Activated gamma-delta T cell treated with Interleukin-2 at 50 U/mL for 16 hours (primary cell): ENCODE measurements at places on chromosomes 3 and 15.

GRCh38 chr3:4756057-4756775 lies 223.0 kb upstream of the BHLHE40 start:
- no peak for DNase-seq

- no peak for DNase-seq
Measured at GRCh38 chr3:59660376-59660775, 610.6 kb upstream of the CFAP20DC start.

DNA sequence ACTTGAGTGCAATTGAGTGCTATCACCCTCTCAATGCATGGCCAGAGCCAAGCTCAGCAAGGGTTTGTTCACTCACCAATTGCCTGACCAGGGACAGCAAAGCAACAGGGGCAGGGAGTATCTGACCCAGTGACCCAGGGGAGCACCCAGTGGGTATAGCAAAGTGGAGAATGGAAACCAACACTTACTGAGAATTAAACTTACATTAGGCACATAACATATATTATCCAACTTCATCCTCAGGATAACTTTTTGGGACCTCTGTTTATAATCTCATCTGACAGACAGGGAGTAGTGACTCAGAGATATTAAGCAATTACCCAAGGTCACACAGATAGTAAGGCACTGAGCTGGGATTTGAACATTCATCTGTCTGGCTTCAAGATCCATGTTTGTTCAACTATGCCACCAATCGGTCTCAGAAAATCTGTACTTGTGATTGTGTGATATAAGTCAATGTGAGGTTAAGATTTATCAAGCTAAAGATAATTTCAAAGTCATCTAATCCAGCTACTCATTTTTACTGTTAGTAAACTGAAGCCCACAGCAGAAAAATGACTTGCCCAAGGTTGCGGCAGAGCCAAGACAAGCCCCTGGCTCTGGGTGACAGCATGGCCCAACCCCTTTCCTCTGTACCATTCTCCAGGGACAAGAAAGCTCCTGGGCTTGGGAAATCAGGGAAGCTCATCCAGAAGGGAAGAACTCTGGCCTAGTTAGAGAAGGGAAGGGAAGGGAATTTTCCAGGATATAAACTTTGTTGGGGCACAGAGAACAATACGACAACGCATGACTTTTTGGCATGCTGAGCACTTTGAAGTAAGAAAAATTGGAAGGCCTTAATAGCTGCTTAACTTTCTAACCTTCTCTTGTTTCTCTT lies 138.0 kb upstream of the SMAD3 start:
- no peak for DNase-seq

GRCh38 chr3:59998058-59998457 lies 948.2 kb upstream of the CFAP20DC start:
- DNase-seq, result no peak

- no peak for DNase-seq
Measured at GRCh38 chr3:127731546-127732289, 59.0 kb downstream of the ABTB1 start.

DNA sequence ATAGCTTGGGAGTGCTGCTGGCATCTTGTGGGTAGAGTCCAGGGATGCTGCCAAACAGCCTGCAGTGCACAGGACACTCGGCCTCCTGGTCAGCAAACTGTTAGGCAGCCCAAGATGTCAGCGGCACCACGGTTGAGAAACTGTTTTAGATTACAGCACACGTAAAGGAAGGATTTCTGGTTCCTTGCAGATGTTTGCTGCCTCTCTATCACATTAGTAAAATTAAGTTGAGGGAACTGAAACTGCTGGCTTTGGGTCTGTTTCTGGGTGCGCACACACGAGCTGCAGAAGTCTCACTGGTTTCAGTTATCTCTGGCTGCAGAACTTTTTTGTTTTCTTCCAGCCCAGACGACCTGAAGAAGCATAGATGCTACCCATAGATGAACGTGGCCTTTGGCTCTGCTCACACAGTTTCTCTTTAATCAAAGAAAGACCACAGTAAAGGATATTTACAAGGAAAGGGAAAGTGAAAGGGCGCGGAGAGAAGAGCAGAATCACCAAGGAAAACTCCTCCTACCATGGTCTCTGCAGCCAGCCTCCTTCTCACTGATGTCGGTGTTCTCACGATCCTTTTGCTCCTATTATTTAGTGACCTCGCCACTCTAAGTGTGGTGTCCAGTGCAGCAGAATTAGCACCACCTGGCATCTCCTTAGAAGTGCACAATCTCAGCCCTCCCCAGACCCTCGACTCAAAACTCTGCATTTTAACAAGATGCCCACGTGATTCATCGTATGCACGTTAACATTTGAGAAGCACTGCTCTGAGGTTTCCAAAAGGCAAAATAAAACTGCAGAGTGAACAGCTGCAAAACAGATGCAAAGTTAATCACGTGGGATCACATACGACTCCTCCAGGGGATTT lies 50.6 kb upstream of the AKAP13 start:
- no peak for DNase-seq

DNA sequence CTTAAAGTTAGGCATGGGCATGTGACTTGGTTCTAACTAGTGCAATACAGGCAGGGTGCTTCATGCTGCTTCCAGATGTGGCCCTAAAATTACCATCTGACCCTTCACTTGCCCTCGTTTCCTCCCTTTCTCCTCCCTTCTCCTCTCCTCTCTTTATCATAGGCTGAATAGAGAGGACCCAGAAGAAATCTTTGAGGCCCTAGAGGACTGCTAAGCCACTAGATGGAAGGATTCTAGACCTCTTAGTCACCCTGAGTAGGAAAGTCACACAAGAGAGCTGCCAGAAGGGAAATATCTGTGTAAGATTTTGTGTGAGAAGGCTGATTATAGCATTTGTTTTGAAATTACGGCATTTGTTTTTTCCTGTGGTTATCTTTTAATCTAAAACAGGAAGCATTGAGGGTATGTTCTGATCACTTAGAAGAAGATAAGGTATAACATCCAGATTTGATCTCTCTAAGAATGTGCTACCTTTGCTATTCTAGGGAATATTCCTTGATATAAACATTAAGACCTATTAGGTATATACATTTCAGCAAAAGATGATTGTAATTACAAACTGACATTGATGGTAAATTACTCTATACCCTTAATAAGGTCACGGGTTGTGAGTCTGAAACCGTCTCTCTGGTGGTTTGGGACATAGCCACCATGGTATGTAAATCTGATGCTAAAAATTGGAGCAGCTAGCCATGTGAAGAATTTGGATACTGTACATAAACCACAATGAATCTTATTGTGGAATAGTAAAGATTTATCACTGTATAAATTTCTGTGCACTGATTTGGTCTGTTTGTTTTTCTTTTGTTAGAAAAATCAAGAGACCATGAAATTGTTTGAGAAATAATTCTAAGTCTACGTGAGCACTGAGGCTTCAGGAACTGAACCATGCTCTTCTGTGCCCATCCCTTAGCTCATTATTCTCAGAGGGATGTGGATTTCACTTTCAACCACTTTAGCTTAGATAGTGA lies 84.1 kb downstream of the TP63 start:
- no peak for DNase-seq

DNA sequence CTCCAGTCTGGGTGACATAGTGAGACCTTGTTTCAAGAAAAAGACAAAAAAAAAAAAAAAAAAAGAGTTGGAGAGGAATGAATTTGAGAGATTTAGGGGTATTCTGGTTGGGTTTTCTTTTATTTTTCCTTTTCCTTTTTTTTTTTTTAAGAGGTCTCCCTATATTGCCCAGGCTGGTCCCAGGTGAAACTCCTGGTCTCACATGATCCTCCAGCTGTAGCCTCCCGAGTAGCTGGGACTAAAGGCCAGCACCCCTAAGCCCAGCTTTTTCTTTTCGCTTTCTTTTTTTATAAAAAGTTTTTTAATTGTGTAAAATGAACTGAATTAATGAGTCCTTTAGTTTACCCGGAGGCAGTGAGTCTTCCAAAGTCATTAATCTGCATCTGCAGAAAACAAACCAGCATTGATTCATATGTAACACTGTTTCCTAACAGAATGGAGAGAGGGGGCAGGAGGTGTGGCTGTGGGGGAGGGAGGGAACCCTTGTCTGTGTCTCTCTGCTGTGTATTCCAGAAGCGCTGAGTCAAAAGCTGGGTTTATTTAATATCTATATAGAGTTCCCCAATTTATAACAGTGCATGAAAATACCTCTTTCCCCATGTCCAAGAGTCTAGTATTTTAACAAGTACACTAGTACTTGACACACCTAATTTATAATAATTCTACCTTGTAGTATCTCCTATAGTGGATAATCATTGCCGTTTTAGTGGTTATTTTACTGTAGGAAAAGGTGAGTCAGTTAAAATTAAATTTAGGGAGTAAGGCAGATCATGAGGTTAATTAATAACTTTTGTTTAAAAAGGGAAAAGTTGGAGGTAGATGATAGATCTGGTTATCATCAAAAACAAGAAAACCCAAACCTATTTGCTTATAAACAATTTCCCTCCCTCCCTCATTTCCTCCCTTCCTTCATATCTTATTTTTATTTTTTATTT lies 2.6 kb upstream of the DPPA4 start:
- no peak for DNase-seq

- no peak for DNase-seq
Measured at GRCh38 chr3:121411523-121411922, 134.3 kb downstream of the POLQ start.

DNA sequence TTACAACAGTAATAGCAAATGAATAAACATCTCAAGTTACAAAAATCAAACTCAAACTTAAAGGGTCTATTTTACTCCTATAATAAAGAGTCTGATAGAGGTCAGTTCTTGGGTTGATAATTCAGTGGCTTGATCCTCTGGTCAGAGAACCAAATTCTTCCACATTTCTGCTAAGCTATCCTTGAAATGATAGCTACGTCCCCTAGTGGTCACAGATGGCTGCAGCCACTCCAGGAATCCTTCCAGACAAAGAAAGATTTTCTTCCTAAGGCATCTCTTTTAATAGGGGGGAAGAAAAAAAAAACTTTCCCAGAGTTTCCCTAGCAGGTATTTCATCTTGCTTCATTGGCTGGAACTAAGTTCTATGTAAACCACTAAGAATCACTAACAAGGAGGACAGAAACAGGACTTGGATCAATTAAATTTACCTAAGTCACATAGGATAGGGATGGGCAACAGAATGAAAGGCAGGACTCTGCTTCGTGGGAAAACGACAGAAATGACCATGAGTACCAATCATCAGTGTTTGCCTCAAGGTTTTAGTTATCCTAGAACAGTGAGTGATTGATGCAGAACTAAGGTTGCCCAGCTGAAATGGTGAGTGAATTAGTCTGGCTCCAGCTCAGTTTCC lies 160.7 kb downstream of the STAC start:
- DNase-seq, result no peak

- no peak for DNase-seq
Measured at GRCh38 chr3:51712963-51713362, 6.1 kb downstream of the GRM2 start.

DNA sequence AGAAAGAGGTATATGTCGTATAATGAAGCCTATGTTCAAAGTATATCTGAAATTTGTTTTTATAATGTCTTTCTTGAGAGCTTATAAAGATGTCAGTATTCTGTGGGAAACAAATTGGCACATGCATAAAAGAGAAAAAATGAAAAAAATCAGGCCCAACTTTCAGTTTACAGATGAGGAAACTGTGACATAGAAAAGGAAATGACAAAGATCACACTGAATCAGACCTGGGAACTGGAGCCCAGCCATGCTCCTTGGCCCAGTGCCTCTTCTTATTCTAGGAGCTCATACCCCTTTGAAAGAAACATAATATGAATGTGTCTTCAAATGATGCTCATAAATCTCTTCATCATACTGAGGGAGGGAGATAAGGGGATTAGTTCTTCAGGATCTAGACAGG lies 48.4 kb downstream of the TMEM44 start:
- DNase-seq, result no peak

GRCh38 chr15:66854012-66854965 lies 152.3 kb downstream of the SMAD6 start:
- DNase-seq, result no peak
